Stimulated activated CD4-positive, alpha-beta T cell treated with anti-CD3 and anti-CD28 coated beads, Interleukin-4, amount 100 ng/mL, for 4 hours (primary cell): ENCODE measurements at places on chromosomes 1 and 21.
A peak's percentile ranks its signal among the peaks of the same experiment; 100 is the strongest.

GRCh38 chr1:19178734-19179398 lies 31.2 kb downstream of the UBR4 start:
- no peak for DNase-seq

DNA sequence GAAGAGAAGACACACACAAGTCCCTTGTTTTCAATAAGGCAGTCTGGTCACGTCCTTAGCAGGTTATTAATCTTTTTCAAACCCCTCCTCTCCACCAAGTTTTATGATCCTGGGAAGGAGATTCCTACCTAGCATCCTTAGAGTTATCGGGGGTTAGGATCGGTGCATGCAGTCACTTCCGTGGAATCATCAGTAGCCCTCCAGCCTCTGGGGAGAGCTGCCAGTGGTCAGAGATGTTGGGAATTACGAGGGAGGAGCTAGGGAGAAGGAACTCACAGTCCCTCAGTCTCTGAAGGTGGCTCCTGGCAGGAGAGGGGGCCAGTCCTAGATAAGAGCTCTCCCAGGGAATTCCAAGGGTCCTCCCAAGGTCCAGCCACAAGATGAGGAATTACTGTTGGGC lies 57.7 kb upstream of the ATP5PO start:
- no peak for DNase-seq

- no peak for DNase-seq
These were observed 18.5 kb downstream of the OR2T1 start for GRCh38 chr1:248421384-248421783.

GRCh38 chr21:23394458-23394857 lies 2212.8 kb downstream of the MRPL39 start:
- DNase-seq = no peak

GRCh38 chr1:224159541-224159940 lies 23.5 kb upstream of the DEGS1 start:
- no peak for DNase-seq

GRCh38 chr1:98133131-98133530 lies 212.3 kb upstream of the DPYD start:
- DNase-seq = no peak

DNA sequence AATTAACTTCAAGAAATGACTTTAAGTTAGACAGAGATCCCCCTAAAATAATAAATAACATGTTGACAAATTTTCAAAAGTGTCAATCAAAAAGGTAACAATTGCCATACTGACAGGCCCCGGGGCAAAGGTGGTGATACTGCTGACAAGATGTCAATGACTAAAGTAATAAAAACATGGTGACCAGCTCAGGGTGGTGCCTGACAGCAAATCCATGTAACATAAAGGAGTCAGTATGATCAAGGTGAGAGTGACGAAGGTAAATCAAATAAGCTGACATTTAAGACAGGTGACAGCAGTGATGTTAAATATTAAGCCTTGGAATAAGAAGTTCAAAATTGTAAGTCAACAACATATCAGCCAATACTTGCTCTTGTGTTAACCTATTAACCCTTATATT lies 387.5 kb downstream of the DPYD start:
- DNase-seq = no peak

GRCh38 chr1:112298558-112298957 lies 97.5 kb upstream of the CTTNBP2NL start:
- peak; percentile 11 for DNase-seq

- DNase-seq = no peak
These were observed 198.4 kb upstream of the ADGRL4 start for GRCh38 chr1:79204779-79205479.

DNA sequence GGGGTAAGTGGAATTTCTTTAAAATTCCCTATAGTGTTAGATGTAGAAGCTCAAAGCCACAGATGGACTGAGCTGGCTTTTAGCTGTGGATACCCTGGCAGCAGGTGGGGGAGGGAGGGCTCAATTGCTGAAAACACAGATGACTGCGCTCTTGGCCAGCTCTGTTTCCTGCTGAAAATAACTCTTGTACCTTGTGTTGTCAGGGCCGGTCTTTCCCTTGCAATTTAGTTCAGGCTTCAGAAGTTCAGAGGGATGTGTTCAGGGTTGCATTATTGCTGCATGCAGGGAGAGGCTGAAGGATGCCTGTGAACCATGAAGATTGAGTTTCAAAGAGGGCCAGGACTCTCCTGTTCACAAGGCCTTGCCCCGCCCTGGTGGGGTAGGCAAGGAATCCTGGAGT lies 58.1 kb upstream of the GCLM start:
- no peak for DNase-seq

DNA sequence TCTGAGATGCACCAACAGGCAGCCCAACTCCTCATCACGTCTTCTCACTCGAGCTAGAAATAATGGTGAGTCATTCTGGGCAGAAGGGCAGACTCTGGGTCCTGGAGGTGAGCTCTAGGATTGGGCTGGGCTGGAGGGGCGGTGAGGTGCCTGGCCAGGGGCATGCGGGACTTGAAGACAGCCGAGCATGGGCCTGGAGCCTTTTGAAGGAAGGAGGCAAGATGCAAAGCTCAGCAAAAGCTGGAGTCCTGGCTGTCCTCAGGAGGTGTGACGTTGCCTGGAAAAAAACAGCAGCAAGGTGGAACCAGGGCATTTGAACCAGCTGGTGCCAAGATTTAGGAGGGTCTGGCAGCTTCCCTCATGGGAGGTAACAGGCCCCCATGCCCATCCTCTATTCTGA lies 712 bp downstream of the KCNA2 start:
- DNase-seq = no peak

DNA sequence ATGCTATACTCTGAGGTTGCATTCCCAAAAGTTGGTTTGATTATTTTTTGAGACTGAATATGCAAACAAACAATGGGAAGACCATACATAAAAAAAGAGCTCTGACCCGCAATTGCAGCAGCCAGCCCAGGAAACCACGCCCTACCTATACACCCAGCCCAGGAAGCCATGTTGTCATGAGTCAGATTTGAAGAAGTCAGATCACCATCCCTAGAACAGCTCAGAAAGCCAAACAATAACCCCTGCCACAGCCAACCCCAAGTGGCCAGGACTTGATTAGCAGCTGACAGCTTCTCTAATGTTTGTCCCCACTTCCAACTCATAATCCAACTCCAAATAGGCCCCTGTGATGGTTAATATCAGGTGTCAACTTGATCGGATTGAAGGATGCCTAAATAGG lies 621.9 kb downstream of the NPHP4 start:
- no peak for DNase-seq

- no peak for DNase-seq
These were observed 202.5 kb downstream of the TTLL7 start for GRCh38 chr1:83796409-83796808.

DNA sequence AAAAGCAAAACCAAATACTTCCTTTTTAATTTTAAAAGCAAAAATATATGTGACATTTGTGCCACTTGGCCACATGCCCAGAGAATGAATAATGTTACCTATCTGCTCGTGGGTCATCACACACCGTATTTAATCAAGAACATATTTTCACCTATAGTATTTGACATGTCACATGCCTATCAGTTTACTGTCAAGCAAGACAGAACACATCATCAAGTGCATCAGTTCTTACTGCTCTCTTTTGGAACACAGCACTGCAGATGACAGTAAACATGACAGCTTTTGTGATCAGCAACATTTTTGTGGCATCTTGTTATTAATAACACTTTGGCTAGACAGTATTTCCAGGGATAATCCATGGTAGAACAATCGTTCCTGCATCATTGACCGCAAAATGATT lies 134.4 kb downstream of the LRRC7 start:
- no peak for DNase-seq

GRCh38 chr1:212141404-212141803 lies 105.9 kb downstream of the DTL start:
- DNase-seq = no peak

- no peak for DNase-seq
These were observed 71.8 kb upstream of the MACF1 start for GRCh38 chr1:39132505-39133339.

GRCh38 chr1:245605480-245606156 lies 450.8 kb downstream of the KIF26B start:
- no peak for DNase-seq

DNA sequence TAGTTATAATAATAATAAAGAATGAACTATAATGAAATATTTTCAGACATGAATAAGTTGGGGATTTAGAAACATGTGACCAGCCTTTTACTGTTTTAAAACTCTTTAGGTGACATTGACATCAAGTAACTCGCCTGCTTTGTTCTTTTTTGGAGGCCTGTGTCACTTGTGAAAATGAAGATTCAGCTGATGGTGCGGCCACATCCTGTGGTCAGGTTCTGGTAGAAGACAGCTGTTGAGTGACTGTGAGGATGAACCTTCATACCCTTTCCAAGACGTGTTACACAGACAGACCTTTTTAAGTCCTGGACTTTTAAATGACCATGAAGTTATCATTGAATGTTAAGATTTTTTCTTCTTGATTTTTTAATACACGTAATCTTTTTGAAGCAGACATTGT lies 10.3 kb downstream of the UTS2 start:
- no peak for DNase-seq

DNA sequence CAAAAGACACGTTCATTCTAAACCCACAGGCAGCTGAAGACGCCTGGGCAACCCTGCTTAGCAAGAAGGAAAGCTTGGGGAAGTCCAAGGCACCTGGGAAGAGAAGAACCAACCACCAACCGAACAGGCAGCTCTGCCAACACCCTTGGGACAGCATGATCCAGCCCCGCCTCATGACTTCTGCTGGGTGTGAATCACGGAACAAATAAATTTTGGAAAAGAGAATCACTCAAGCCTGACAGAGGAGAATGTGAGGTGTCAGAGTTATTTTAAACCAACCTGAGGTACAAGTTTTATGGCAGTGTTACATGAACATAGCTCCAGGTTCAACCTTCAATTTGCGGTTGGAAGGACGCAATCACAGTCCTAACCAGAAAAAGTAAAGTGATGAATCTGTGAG lies 10.0 kb upstream of the PADI4 start:
- DNase-seq = no peak

GRCh38 chr1:67711855-67712212 lies 26.8 kb downstream of the GADD45A start:
- DNase-seq = no peak

DNA sequence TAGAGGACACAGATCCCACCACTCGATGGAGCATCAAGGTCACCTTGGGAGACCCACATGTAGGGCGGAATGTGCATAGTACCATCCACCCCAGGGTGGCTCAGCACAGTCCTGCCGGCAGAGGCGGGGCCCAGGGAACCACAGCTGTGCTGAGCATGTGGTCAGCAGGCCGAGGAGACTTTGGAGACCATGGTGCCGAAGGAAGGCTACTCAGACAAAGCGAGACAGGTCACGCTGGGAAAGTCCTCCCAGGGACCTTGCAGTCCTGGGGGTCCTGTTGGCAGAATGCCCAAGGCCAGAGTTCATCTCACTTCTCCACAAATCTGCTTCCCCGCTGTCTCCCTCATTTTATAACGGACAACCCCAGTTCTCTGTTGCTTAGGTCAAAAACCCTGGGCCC lies 22.5 kb downstream of the WNT3A start:
- DNase-seq = no peak

- no peak for DNase-seq
These were observed 32.3 kb downstream of the DNASE2B start for GRCh38 chr1:84430546-84430945.

GRCh38 chr1:189616893-189617292 lies 860.8 kb downstream of the BRINP3 start:
- DNase-seq = no peak

DNA sequence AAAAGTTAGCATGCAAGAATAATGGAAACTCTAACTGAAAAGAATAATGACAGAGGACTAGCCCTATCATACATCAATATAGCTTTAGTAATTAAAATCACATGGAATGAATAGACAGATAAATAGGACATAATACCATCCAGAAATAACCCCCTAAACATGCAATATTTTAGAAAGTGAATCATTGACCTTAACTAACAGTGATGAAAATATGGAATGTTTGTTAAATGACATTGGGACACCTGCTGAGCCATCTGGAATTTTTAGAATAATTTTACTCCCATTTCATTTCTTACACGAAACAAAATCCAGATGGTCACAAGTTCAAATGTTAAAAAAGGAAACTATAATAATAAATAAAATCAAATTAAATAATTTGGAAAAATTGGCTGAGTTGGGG lies 53.1 kb upstream of the FMO3 start:
- DNase-seq = no peak

GRCh38 chr1:202648605-202649226 lies 61.5 kb downstream of the SYT2 start:
- no peak for DNase-seq

GRCh38 chr1:244350027-244350426 lies 101.7 kb downstream of the ADSS2 start:
- no peak for DNase-seq

DNA sequence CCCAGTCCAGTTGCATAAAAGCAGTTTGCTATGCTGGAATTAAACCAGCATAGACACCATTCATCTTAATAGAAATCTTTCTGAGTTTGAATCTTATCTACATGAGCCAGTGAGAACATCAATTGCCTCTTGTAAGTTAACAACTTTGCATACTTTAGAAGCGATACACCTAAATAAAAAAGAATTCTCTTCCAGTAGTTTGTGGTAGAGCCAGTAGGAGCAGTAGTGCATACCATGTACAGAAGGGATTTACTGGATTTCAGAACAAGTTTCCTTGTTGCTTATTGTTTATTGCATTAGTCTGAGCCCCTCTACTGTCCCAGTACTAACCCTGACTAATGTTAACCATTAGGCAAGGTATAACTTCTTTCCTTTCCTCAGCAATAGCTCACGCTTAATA lies 313.1 kb downstream of the TGFB2 start:
- DNase-seq = no peak

- no peak for DNase-seq
These were observed 3.0 kb downstream of the LYST start for GRCh38 chr1:235863699-235864093.

GRCh38 chr1:208899438-208899837 lies 655.3 kb upstream of the PLXNA2 start:
- DNase-seq = no peak

GRCh38 chr1:167966050-167966449 lies 29.2 kb upstream of the MPC2 start:
- no peak for DNase-seq

DNA sequence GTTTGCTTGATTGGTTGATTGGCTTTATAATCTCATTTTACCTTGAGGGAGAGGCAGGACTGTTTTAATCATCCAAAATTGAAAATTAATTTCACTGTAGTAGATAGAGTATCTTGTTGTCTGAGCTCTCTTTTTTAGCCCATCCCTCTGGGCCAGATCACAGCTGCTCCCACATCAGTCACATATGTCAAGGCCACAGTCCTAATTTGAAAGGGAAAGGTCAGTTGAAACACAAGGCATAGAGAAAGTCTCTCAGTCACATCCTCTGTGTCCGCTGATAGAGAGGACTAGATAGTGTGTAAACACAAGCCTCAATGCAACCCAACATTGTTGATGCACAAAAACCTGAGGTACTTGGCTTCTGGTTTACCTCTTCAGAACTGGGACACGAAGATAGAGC lies 6.8 kb downstream of the C1orf74 start:
- DNase-seq = no peak

GRCh38 chr1:228999446-229000170 lies 264.3 kb downstream of the RHOU start:
- no peak for DNase-seq
